ENCODE measurements at places on chromosomes 12 and 14.

DNA sequence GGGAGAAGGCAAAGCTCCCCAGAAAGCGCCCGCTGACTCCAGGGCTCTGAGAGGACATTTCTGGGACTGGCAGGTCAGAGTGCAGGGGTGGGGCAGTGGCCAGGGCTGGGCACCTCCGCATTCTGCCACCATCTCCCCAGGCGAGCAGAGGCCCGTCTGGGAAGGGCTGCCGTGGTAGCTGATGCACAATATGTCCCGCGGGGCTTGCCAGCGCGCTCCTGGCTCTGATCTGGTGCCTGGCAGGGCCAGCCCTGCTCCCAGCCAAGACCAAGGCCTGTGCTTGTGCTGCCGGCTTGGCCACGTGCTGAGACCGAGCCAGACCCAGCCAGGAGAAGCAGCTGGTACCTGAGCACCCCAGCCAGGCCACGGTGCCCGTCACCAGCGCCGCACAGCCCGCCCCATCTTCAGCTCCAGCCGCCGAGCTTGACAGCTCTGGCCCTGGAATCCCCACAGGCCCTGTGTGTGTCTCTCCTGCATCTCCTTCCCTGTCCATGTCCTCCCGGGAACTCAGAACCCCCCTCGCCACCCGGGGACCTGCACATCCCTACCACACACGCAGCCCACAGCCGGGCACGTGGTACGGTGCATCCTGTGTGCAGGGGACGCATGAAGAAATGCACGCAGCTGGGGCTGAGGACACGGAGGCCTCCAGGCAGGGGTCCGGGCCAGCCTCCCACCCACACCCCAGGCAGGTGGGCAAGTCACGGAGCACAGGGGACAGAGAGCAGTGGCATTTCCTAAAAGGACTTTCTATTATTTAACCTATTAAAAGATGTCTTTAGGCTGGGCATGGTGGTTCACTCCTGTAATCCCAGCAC lies 68.6 kb upstream of the C14orf180 start:
- DNase-seq = no peak

DNA sequence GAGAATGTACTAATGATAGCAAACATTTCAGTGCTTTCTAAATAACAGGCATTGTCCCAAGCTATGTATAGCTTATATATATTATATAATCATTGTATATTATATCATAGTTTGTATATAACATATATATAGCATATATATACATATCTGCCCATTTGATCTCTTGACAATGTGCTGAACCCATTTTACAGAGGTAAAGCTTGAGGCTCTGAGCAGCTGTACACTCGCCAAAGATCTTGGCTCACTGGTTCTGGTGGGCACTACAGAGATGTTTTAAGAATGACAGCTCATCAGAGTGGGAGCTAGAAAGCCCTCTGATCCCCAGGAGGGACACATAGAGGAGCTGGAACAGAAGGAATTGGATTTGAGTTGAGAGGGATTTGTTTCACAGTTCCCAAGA lies 68.2 kb upstream of the ACTN1 start:
- DNase-seq = no peak

GRCh38 chr14:72549854-72550253 lies 344.0 kb downstream of the DPF3 start:
- no peak for DNase-seq

DNA sequence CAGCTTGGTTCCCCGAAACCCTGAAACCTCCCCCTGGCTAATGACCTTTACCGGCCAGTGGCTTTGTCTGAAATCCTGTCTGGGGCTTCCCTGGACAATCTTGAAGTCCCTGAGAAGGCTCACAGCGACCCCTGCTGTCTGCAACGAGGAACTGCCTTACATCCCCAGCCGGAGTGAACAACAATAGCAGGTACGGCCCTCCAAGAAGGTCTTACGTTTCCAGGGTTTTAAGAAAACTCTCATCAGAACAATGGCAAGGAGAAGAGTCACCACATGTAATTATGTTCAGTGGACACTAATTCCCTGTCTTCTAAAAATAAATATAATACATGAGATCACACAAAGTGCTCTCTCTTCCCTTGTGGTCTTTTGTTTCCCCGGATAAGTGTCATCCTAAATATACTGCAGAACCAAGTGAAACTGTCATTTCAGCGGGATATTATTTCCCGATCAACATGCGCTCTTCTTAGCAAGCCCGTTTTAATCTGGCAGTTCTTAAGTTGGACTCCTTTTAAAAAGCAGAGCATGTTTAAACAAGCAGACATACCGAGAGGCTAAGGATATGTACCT lies 53.3 kb downstream of the RBM19 start:
- DNase-seq = peak; percentile 75

- DNase-seq = no peak
Measured at GRCh38 chr14:44763356-44763755, 198.4 kb downstream of the KLHL28 start.

DNA sequence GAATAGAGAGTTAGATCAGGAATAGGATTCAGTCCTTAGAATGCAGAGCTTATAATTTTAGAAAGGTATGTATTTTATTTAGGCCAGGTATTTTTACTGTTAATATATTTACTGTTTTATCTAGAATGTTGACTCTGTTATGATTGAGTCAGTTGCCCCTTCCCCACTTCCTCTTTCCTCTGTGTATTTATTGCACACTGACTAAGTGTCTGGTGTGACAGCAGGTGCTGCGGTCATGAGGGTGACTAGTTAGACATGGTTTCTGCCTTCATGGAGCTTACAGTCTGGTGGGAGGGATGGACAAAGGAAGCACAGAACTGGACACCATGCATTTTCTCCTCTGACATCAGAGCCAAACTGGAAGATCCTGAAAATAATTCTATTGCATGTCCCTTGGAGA lies 159.8 kb downstream of the CACNA1C start:
- DNase-seq = no peak

DNA sequence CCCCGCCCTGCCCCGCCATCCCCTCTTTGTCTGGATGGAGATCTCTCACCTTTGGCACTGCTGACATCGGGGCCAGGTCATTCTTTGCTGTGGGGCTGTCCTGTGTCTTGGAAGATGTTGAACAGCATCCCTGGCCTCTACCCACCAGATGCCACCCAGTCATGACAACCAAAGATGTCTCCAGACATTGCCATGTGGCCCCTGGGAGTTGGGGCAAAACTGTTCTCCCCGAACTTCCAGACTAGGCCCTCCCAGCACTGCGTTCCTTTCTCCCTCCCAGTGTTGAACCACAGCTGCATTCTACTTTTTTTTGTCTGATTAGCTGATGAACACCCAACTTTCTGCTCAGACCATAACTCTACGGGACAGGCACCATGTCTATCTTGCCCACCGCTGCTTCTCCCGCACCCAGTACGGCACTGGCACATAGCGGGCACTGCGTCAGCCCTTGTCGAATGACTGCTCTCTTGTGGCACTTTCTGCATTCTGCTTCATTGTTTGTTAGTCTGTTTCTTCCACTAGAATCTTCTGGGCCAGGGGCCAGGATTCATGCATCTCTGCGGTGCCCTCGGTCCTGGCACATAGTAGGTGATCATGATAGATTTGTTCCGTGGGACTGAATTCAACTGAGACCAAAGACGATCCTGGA lies 13.1 kb upstream of the MYL2 start:
- peak; percentile 38 for DNase-seq

DNA sequence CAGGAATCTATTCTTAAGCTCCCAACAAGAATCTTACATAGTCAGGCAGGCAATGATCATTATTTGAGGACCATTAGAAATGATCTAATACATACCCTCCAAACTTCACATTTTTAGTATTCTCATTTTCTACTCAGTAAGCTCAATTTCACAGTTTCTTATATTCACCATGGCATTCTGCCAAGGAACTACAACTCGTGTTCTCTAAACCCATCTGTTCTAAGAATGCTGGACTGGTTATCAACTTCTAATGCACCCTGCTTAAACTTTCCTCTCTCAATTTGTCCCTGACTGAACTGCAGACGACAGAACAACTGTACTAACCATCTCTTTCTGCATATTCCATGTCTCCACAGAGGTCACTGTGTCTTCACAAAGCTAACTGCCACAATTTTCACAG lies 58.6 kb downstream of the GXYLT1 start:
- no peak for DNase-seq

DNA sequence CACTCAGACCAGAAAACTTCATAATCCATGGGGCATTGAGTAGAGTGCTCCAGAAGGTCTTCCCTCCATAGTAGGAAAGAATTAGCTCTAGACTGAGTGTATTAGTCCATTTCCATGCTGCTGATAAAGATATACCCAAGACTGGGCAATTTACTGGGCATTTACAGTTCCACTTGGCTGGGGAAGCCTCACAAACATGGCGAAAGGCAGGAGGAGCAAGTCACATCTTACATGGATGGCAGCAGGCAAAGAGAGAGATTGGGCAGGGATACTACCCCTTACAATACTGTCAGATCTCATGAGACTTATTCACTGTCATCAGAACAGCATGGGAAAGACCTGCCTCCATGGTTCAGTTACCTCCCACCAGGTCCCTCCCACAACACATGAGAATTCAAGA lies 300.6 kb upstream of the TMEM132C start:
- no peak for DNase-seq

DNA sequence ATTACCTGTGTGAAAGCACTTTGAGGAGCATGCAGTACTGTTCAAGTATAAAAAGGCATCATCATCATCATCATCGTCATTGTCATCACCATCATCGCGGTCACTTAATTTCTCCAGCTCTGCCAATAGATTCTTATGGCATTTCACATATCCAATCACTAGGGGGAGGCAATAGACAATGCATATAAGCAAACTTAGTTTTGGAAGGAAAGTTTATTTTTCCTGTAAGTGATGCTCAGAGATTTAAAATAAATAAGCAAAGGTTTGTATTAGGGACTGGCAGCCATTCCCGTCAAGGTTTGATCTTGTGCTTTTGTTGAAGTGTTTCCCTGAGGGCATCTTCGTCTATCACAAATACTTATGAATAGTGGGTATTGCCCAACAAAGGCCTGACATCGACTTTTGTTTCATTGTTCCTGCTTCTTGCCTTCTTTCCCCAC lies 127.4 kb downstream of the KTN1 start:
- no peak for DNase-seq

- no peak for DNase-seq
Measured at GRCh38 chr14:95649230-95649629, 37.0 kb upstream of the TCL1B start.

DNA sequence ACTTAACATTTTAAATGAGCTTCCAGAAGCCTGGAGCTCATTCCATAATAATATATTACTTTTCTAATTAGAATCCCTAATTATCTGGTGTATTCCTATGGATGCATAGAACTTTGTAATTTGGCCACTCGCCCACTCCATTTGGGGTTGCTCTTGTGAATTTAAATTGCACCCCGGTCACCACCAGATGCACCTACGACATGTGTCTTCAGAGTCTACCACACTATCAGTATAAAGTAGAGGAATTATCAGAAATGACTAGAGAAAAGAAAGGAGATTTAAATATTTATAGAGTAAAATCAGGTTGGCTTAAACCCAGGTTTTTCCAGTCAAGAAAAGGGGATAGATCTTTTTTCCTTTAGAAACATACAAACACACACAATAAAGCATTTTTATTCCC lies 145.8 kb upstream of the DCN start:
- no peak for DNase-seq

- no peak for DNase-seq
Measured at GRCh38 chr12:6311822-6312528, 1.5 kb downstream of the PLEKHG6 start.

DNA sequence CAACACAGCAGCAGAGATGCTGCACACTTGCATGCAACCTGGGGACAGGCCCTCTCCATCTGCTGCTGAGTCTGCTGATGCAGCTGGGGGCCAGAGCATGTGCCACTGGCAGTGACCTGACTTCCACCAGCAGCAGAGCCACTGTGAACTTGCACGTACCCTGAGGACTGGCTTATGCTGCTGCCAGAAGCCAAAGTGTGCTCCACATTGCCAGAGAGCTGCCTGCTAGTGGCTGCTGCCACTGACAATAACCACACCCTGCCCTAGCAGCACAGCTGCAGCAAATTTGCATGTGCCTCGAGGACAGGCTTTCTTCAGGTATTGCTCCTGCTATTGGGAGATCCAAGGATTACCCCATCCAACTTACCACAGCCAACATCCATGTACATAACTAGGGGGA lies 4.5 kb upstream of the PRR4 start:
- DNase-seq = no peak

- DNase-seq = no peak
Measured at GRCh38 chr12:57718641-57719528, 19.7 kb downstream of the AGAP2 start.

DNA sequence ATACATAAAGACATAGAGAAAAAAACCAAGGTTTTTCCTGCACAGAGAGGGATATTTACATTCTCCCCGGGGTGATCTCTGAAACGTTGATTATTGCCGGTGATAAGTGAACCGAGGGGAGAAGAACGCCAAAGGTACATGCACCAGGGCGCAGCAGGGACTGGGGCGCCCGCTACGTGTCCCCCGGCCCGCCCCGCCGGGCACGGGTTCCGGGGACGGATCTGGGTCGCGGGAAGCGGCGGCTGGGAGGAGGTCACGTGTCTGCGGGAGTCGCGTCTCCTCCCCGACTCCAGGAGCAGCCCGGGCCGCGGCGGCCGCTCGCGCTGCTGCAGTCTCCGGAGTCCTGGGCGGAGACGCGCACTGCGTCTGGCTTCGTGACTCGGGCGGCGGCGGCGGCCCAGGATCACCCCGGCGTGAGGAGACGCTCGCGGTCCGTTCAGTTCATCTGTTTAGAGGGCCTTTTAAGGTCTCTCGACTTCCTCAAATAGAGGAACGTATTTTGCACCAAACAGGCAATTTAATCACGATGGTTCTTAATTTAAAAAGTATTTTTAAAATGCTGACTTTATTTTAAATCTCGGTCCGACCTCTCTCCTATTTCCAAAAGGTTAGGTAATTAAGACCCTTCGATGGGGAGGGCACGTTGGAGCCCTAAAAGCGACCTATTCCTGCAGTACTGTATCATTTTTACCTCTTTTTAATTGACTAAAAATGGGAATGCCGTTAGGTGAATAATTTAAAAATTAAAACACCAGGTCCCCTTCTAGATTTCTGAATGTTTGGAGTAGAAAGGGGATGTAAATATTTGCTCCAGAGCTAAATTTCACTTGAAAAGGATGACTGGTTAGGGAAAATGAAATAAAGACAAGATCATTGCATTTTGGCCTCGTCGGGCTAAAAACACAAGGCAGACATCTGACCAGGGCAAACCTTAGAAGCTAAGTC lies 1.8 kb upstream of the BHLHE41 start:
- DNase-seq = peak; percentile 79

Data from left forelimb (tissue), 1 donor.